Cardiac atrium fibroblast (primary cell): ENCODE measurements at places on chromosomes 3 and 15. TPM values are rescaled to one million over a fixed set of nuclear protein-coding genes. Genes with fewer than 3 reads are reported as not detected.

Gene GOLGA8R
- 1.5 and 1.8 TPM in 2 replicates for total RNA-seq

Gene RTP4
- 0.18 and 1.9 TPM in 2 replicates for total RNA-seq

Gene ADAMTSL3
- 3.9 and 7.2 TPM in 2 replicates for total RNA-seq

Gene TUSC7
- total RNA-seq: not detected in 2 replicates

Gene NOP10
- total RNA-seq: 227 and 279 TPM in 2 replicates

Gene OSTN
- not detected in 2 replicates for total RNA-seq

Gene CLDN16
- not detected in 2 replicates for total RNA-seq

Gene ACTC1
- total RNA-seq: not detected in 2 replicates

Gene RBP2
- not detected in 2 replicates for total RNA-seq

Gene FAM240A
- total RNA-seq: not detected in 2 replicates

Gene HOMER2
- 0.36 and 0.49 TPM in 2 replicates for total RNA-seq

Gene GOLGA6L4
- total RNA-seq: 0.16 and 0.54 TPM in 2 replicates

Gene SCAANT1
- not detected in 2 replicates for total RNA-seq

Gene P2RY12
- total RNA-seq: not detected in 2 replicates

Gene GPR149
- total RNA-seq: not detected in 2 replicates

Gene MRAS
- total RNA-seq: 11.4 and 20.4 TPM in 2 replicates

Gene CPNE9
- total RNA-seq: not detected in 2 replicates

Gene NANOGP8
- not detected in 2 replicates for total RNA-seq

Gene AMIGO3
- 4.9 TPM in 1 of 2 replicates, not detected in the other for total RNA-seq

Gene FEZF2
- not detected in 2 replicates for total RNA-seq

Gene DNAJA4
- 2.0 and 2.9 TPM in 2 replicates for total RNA-seq

Gene C15orf39
- 12.6 and 19.0 TPM in 2 replicates for total RNA-seq

Gene GPR27
- total RNA-seq: not detected in 2 replicates

Gene WNT7A
- total RNA-seq: not detected in 2 replicates

Gene ATR
- total RNA-seq: 9.2 and 13.3 TPM in 2 replicates

Gene C3orf20
- total RNA-seq: not detected in 2 replicates

Gene IL17RD
- 1.3 and 3.6 TPM in 2 replicates for total RNA-seq

Gene PLSCR4
- total RNA-seq: 228 and 234 TPM in 2 replicates

Gene HACD2
- total RNA-seq: 11.9 and 14.7 TPM in 2 replicates

Gene NMNAT3
- 0.49 TPM in 1 of 2 replicates, not detected in the other for total RNA-seq

Gene KLF13
- 26.0 and 30.0 TPM in 2 replicates for total RNA-seq

Gene C3orf85
- total RNA-seq: not detected in 2 replicates

Gene WDR76
- 3.4 and 4.7 TPM in 2 replicates for total RNA-seq

Gene TEX55
- total RNA-seq: not detected in 2 replicates

Gene SPESP1
- total RNA-seq: 5.6 and 14.3 TPM in 2 replicates

Gene CLEC3B
- 202 and 203 TPM in 2 replicates for total RNA-seq

Gene COL8A1
- total RNA-seq: 414 and 516 TPM in 2 replicates

Gene AQP9
- not detected in 2 replicates for total RNA-seq

Gene FAM174B
- total RNA-seq: 1.6 and 8.7 TPM in 2 replicates

Gene NR1I2
- not detected in 2 replicates for total RNA-seq

Gene CHRD
- 0.18 and 0.32 TPM in 2 replicates for total RNA-seq

Gene GPR156
- total RNA-seq: 0.49 and 3.4 TPM in 2 replicates
